Activated T-helper 17 cell treated with anti-CD3 and anti-CD28 coated beads, Interleukin-2, amount 50 U/mL, for 72 hours (primary cell): ENCODE measurements at places on chromosomes 5 and 9.

GRCh38 chr5:118043531-118043930 lies 944.8 kb downstream of the DTWD2 start:
- no peak overlapping the region for H3K4me3 ChIP-seq
- no peaks in the 10 kb centered on the region for H3K4me1 ChIP-seq

GRCh38 chr5:43193894-43194265 lies 1.9 kb downstream of the NIM1K start:
- peaks cover 5% of the 10 kb centered on the region for H3K4me1 ChIP-seq
- peak overlapping the region; percentile 92 for H3K27ac ChIP-seq
- peak overlapping the region; percentile 93 for H3K4me3 ChIP-seq
- H3K27me3 ChIP-seq: peaks cover 6% of the 10 kb centered on the region

- no peak for ATAC-seq
- no peaks in the 10 kb centered on the region for H3K27me3 ChIP-seq
- no peak overlapping the region for H3K27ac ChIP-seq
- H3K36me3 ChIP-seq: no peaks in the 10 kb centered on the region
These were observed 206.0 kb downstream of the NFIB start for GRCh38 chr9:14107977-14108376.

DNA sequence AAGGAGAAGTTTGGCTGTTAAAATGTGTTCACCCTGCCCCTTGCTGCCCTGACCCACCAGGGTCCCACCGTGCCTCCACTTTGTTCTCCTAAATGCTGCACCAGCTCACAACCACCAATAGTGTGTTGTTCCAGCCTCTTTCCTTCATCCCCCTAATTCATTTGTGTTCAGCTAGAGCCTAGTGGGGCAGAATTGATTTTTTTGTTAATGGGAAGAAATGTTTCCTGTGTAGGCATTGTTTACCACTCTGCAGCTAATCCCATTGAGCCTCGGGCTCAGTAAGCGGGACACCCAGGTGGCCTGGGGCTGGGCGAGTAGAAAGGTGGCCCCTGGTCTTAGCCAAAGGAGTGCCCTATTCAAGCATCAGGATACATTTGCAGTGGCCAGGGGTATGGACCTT lies 127.6 kb downstream of the MVB12B start:
- H3K27ac ChIP-seq: no peak overlapping the region
- no peaks in the 10 kb centered on the region for H3K36me3 ChIP-seq
- no peaks in the 10 kb centered on the region for H3K4me1 ChIP-seq
- ATAC-seq: no peak
- no peak overlapping the region for H3K4me3 ChIP-seq

DNA sequence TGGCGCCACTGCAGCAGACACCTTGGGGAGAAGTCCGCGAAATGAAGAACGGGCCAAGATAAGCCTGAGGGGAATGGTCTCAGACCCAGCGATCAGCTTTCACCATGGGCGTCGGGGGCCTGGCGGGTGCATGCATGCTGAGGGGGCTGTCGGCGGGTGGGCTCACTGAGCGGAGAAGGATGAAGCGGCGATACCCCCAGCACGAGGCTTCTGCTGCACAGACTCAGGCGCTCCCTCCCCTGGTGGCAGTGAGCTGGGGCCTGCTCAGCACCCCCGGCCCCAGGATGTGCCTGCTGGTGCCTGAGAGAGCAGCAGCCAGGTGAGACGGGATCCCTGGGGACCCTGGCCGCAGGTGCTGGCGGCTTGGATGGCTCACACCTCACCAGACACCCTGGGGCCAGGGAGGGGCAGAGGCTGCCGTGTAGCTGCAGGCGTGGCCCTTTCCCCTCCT lies 31.2 kb downstream of the CEP72 start:
- H3K4me1 ChIP-seq: no peaks in the 10 kb centered on the region
- no peak overlapping the region for H3K4me3 ChIP-seq
- no peak for ATAC-seq
- no peaks in the 10 kb centered on the region for H3K27me3 ChIP-seq
- H3K27ac ChIP-seq: no peak overlapping the region

DNA sequence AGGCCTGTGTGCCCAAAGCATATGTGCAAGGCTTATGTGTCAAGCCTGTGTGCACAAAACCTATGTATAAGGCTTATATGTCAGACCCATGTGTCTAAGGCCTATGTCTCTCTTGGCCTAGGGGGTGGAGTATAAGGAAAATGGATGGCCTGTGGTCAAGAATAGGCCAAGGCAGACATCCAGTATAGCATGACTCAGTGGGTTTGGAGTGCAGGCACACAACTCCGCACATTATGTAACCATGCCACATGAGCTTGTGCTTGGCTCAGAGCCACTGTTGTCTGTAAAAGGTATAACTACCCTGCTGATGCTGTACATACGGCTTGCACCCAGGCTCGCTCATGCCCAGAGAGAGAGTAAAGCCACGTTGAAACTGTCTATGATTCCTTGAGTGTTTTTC lies 626.4 kb upstream of the NUDT12 start:
- ATAC-seq: no peak
- no peak overlapping the region for H3K27ac ChIP-seq
- no peaks in the 10 kb centered on the region for H3K27me3 ChIP-seq
- H3K4me3 ChIP-seq: no peak overlapping the region
- no peaks in the 10 kb centered on the region for H3K4me1 ChIP-seq
